Placental pericyte (primary cell): ENCODE measurements at places on chromosomes 3 and 15. TPM values are rescaled to one million over a fixed set of nuclear protein-coding genes. Genes with fewer than 3 reads are reported as not detected.

HYAL3 gene
- total RNA-seq: 1.8 and 2.4 TPM in 2 replicates

PLA2G4E gene
- not detected in 2 replicates for total RNA-seq

ST8SIA2 gene
- total RNA-seq: not detected in 2 replicates

VWA5B2 gene
- total RNA-seq: not detected in 2 replicates
